Left renal cortex interstitium (tissue), 4 donors: ENCODE measurements at places on chromosomes 12 and 14.

GRCh38 chr12:29145372-29146170, 3.5 kb upstream of the FAR2 start:
- DNase-seq, result no peak

GRCh38 chr14:20624495-20625070, 16.9 kb downstream of the OR6S1 start:
- DNase-seq, result no peak

- DNase-seq, result no peak
These were observed 197.4 kb downstream of the DUSP6 start for GRCh38 chr12:89154743-89155499.

DNA sequence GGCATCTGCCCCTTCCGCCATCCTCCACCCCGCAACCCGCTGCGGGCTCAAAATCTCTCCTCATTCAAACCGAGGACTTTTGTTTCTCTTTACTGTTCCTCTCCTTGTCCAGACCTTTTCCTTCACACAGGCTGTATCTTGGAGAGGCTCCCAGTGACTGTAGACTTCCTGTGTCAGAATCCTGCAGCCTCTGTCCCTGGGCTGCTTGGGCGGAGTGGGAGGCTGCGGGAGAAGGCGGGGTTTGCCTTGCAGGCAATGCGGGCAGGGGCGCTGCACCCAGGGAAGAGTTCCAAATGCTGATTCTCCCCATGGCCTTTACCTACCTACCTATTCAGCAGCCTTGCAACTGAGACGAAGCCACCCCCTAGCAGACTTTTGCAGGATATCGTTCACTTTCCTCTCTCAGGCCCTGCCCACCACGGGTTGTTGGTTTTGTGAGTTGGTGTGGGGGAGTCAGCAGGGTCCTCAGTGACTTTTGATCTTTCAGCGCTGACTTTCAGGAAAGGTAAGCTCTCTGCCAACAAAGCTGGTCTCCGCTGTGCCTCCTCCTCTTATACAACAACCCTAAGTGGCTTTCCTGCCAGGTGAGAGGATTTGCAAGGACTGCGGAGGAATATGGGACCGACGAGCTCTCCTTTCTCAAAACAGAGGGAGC, 79.0 kb upstream of the KCNA1 start:
- DNase-seq, result no peak

DNA sequence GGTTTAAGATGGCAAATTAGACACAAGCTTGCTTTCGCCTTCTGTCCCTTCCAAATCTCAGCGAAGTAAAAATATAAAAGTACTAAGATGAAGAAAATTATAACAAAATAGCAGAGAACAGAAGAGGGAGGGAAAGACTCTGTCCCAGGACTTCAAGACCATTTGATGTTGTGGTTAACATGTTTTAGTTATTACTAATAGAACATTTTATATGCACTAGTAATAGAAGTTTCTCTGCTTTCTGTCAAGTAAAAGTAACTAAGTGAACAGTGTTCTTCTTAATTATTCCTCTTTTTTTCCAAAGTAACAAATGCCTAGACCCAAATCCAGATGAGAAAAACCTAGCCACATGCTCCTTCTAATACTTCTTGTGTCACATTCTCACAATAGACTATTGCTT, 85.1 kb upstream of the DAAM1 start:
- DNase-seq, result no peak

DNA sequence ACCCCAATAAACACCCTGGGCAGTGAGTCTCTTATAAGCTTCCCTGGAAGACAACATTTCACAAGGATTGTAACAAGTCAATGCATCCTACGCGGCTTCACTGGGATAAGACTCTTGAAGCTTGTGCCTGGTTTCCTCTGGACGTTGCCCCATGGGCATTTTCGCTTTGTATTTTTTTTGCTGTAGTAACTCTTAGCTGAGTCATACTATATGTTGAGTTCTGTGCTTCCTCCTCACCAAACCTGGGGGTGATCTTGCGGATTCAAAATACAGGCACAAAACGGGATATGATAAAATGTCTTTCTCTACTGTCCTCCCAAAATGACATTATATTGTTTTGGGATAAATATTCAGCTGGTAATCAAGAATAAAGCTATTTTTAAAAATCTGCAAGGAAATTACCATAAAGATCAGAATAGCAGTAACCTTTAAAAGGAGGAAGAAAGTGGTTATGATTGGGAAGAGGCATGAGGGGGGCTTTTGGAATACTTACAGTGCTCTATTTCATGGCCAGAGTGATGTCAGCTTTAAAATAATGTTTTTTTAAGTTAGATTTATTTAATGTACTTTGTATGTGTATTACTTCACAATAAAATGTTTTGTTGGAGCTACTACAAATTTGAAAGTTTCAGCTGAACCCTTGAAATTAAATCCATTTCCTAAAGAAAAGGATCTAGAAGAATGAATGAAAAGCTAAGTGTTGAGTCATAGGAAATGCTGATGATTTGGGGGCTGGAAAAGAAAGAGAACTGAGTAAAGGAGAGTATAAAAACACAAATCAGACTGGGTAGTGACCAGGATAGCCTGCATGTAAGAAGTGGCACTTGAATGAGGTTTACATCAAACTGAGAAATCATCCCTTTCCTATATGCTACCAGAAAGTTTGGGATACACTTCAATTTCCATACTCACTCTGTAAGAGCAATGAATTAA, 14.7 kb downstream of the BTBD7 start:
- no peak for DNase-seq

GRCh38 chr12:104299842-104300481, 3.6 kb upstream of the EID3 start:
- DNase-seq, result no peak

- DNase-seq, result no peak
These were observed 1.6 kb downstream of the RFX4 start for GRCh38 chr12:106584104-106585064.

- no peak for DNase-seq
These were observed 42.6 kb upstream of the FOXJ2 start for GRCh38 chr12:7989827-7990491.

DNA sequence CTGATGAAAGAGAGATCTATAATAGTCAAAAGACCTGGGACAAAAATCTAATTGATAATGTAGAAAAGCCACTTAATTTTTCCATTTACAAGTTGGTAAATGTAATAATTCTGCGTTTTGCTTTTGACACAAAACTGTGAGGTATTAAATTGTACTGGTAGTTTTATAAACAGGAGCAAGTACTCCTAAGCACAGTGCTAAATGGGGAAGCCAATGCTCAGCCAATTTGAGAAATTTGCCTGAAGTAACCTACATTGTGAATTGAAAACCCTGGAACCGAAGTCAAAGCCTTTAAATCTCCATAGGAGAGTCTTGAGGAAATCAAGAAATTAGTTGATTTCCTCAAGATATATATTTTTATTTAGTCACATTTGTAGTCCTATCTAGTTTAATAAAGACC, 152.8 kb downstream of the SLCO1B3 start:
- DNase-seq, result no peak

- no peak for DNase-seq
These were observed 77.3 kb upstream of the ANO6 start for GRCh38 chr12:45138609-45139008.

DNA sequence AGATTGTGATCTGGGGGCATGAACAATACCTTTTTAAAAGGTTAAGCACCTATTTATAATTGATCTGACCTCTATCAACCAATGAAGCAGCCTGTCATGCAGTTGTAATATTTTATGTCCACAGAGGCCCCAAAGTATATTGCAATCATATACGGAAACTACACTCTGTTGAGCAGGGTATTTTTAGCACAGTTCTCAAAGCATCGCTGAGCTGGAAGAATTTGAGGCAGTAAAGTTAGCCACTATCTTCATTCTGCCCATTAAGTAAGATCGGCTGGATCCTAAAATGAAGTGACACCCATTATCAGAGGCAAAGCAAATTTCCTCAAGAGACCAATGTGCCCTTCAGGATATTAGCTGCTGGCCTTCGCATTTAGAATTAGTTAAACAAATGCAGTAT, 47.7 kb upstream of the GRIP1 start:
- no peak for DNase-seq

DNA sequence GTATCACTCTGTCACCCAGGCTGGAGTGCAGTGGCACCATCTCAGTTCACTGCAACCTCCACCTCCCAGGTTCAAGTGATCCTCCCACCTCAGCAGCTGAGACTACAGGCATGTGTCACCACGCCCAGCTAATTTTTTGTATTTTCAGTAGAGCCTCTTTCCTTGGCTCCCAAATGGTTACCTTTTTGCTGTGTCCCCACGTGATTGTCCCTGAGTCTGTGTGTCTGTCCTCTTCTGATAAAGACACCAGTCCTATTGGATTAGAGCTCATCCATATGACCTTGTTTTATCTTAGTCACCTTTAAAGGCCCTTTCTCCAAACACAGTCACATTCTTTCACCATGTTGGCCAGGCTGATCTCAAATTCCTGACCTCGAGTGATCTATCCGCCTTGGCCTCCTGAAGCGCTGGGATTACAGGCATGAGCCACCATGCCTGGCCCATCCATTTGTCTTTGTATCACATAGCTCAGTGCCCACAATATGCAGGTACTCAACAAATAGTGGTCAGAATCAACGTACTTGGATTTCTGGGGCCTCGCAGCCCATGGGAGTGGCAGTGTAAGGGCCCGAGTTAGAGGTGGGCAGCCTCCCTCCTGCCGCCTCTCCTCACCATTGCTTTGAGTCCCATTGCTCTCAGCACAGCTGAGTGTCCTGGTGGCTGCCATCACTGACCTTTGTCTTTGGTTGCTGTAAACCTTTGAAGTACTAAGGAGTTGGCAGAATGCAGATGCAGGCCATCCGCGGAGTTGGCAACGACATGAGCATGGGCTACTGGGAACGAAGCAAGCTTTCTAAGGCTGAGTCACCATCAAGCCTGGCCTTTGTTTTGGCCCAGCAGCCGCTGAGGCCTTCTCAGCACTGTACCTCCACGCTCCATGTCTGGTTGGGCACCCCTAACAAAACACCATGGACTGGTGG, 9.3 kb downstream of the TPCN1 start:
- DNase-seq, result no peak

DNA sequence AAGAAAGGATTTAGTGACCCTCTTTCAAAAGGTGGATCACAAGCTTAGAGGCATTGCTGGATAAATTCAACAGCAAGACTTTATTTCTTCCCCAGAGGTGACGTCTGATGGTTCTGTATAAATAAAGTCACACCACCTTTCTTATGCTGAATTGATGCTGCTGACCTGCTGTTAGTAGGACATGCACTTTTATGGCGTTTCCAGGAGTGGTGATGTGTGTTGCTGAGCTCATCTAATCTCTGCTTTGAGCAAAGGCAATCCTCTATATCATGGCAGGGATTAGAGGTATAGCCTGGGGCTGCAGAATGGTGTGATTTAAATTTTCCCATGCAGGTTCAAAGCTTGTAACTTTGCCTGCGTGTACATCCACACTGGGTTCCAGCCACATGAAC, 94.9 kb downstream of the ETV6 start:
- no peak for DNase-seq

DNA sequence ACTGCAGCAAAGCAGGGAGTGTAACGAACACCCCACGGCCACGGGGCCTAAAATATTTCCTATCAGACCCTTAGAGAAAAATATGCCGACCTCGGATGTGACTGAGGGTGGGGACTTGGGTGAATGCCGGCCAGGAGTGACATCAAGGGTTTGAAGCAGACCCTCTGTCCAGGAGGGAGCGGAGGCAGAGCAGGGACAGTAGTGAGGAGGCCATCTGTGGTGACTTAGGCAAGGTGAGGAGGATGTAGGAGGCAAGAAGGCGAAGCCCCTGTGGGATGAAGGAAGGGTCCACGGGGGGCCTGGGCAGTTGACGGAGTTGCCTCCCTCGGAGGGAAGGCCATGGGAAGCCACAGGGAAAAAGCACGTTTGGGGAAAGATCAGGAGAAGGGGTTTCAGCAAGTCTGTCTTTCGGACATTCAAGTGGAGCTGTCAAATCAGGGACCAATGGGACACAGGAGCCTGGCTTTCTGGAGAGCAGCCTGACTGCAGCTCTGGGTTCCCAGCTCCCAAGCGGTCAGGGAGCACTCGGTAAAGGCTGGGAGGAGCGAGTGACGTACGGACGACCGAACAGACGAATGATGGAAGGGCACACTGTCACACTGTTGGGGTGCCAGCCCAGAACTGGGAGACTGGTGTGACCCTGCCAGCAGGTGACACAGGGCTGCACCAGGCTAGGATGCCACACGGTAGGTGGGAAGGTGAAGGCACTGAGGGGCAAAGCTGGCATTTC, 74.3 kb downstream of the MOK start:
- DNase-seq, result no peak

- no peak for DNase-seq
These were observed 77.8 kb downstream of the HSD17B6 start for GRCh38 chr12:56840922-56841321.

- DNase-seq, result no peak
These were observed 22.2 kb upstream of the TCL1B start for GRCh38 chr14:95664066-95664465.

DNA sequence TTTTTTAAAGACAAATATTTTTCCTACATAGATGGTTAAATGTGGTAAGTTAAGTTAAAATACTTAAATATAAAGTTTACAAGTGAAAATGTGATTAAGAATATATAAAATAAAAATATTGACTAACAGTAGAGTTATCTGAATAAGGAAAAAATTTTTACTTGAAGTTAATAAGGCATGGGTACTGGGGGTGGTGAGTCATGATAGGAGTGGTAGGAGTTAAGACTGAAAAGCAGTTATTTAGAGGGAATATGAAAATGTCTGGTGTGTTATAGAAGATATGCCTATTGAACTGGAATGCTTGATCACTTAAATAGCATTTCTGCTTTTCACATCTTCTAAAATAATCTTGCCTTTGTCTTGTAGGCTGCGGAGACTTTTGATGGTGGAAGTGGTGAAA, 68.7 kb downstream of the CCDC91 start:
- DNase-seq, result no peak

DNA sequence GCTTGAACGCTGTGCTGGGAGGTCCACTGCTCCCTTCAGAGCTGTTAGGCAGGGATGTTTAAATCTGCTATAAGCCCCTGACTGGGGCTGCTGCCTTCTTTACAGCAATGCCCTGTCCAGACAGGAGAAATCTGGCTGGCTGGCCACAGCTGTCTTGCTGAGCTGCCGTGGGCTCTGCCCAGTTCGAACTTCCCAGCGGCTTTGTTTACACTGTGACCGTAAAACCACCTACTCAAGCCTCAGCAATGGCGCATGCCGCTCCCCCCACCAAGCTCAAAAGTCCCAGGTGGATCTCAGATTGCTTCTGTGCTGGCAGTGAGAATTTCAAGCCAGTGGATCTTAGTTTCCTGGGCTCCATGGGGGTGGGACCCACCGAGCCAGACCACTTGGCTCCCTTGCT, 35.8 kb downstream of the CKAP4 start:
- DNase-seq, result no peak

- DNase-seq, result no peak
These were observed 23.8 kb downstream of the MAP3K9 start for GRCh38 chr14:70785556-70785955.

- DNase-seq, result no peak
These were observed 36.1 kb downstream of the NCOR2 start for GRCh38 chr12:124531281-124531745.

DNA sequence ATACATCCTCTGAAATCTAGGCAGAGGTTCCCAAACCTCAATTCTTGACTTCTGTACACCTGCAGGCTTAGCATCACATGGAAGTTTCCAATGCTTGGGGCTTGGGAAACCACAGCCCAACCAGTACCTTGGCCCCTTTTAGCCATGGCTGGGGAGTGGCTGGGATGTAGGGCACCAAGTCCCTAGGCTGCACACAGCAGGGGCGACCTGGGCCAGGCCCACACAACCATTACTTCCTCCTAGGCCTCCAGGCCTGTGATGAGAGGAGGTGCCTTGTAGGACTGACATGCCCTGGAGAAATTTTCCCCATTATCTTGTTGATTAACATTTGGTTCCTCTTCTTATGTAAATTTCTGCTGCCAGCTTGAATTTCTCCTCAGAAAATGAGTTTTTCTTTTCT, 1387.4 kb downstream of the FSCB start:
- no peak for DNase-seq
